ENCODE measurements at places on chromosomes 7 and 10. TPM values are rescaled to one million over a fixed set of nuclear protein-coding genes. Genes with fewer than 3 reads are reported as not detected.

DNA sequence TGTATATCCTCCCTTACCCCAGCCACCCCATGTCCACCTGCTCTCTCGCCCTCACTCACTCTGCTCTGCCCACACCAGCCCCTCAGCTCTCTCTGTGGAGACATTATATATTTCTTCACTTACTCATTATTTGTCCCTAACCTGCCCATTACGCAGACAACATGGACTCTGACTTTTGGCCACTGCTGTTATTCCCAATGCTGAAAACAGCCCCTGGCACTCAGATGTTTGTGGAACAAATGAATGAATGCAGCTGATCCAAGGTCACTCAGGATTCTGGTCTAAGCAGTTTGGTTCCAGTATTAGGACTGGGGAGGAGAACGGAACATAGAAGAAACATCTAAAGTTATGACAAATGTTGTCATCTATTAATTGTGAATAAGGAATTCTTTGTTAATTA is 26.7 kb downstream of the GNA12 start:
- no peak for DNase-seq
- no peaks in the 10 kb centered on the region for H3K27me3 ChIP-seq
- no peaks in the 10 kb centered on the region for H3K36me3 ChIP-seq
- H3K27ac ChIP-seq, result no peak overlapping the region

The ANKRD1 gene
- total RNA-seq, result not detected

The OSBPL3 gene
- 77.5 TPM for total RNA-seq

DNA sequence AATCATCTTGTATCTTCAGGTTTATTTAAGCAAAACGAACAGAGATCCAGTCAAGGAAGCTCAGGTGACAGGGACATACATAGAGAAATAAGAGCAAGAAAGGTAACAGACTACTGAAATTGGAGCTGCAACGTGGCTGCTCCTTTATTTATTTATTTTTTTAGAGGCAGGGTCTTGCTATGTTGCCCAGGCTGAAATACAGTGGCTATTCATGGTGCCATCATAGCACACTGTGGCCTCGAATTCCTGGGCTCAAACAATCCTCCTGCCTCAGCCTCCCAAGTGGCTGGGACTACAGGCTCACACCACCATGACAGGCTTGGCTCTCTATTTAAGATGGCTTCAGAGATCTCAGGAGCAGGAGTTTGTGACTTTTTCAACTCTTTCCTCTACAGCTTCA is 46.4 kb downstream of the COL1A2 start:
- no peak for DNase-seq
- no peak overlapping the region for H3K27ac ChIP-seq
- H3K36me3 ChIP-seq, result no peaks in the 10 kb centered on the region
- peaks cover 36% of the 10 kb centered on the region for H3K27me3 ChIP-seq
- H3K4me3 ChIP-seq, result no peak overlapping the region

The ITPRID1 gene
- not detected for total RNA-seq

GRCh38 chr7:11427686-11428273 is 404.2 kb downstream of the THSD7A start:
- no peak for DNase-seq
- no peak overlapping the region for H3K27ac ChIP-seq
- H3K4me3 ChIP-seq, result no peak overlapping the region
- no peaks in the 10 kb centered on the region for H3K27me3 ChIP-seq

The GBX1 gene
- total RNA-seq, result not detected

The PRRT4 gene
- 0.21 TPM for total RNA-seq

DNA sequence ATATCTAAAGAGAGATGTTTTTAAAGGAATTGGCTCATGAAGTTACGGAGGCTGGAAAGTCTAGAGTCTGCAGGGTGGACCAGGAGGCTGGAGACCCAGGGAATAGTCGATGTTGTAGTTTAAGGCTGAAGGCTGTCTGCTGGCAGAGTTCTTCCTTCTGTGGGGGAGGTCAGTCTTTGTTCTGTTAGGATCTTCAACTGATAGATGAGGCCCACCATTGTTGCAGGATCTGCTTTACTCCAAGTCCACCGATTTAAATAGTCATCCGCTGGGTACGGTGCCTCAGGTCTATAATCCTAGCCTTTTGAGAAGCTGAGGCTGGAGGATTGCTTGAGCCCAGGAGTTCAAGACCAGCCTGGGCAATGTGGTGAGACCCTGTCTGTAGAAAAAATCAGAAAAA is 50.0 kb downstream of the LMTK2 start:
- H3K4me1 ChIP-seq, result no peaks in the 10 kb centered on the region
- H3K36me3 ChIP-seq, result peaks cover 24% of the 10 kb centered on the region
- no peak for DNase-seq
- no peak overlapping the region for H3K4me3 ChIP-seq

GRCh38 chr7:116273283-116273917 is 63.1 kb downstream of the TES start:
- no peaks in the 10 kb centered on the region for H3K4me1 ChIP-seq
- no peaks in the 10 kb centered on the region for H3K36me3 ChIP-seq
- DNase-seq, result no peak
- H3K27me3 ChIP-seq, result peaks cover 35% of the 10 kb centered on the region

GRCh38 chr10:92757711-92758104 is 68.0 kb downstream of the HHEX start:
- H3K4me1 ChIP-seq, result peaks cover 19% of the 10 kb centered on the region
- peaks cover 6% of the 10 kb centered on the region for H3K27me3 ChIP-seq
- DNase-seq, result no peak
- no peaks in the 10 kb centered on the region for H3K36me3 ChIP-seq
- H3K27ac ChIP-seq, result no peak overlapping the region
- H3K4me3 ChIP-seq, result no peak overlapping the region

- peak; percentile 23 for DNase-seq
- peaks cover 37% of the 10 kb centered on the region for H3K36me3 ChIP-seq
- no peak overlapping the region for H3K4me3 ChIP-seq
- no peaks in the 10 kb centered on the region for H3K27me3 ChIP-seq
- H3K27ac ChIP-seq, result peak overlapping the region; percentile 71
- H3K4me1 ChIP-seq, result peaks cover 24% of the 10 kb centered on the region
These were observed 342.7 kb upstream of the KLF6 start for GRCh38 chr10:4127518-4128315.

DNA sequence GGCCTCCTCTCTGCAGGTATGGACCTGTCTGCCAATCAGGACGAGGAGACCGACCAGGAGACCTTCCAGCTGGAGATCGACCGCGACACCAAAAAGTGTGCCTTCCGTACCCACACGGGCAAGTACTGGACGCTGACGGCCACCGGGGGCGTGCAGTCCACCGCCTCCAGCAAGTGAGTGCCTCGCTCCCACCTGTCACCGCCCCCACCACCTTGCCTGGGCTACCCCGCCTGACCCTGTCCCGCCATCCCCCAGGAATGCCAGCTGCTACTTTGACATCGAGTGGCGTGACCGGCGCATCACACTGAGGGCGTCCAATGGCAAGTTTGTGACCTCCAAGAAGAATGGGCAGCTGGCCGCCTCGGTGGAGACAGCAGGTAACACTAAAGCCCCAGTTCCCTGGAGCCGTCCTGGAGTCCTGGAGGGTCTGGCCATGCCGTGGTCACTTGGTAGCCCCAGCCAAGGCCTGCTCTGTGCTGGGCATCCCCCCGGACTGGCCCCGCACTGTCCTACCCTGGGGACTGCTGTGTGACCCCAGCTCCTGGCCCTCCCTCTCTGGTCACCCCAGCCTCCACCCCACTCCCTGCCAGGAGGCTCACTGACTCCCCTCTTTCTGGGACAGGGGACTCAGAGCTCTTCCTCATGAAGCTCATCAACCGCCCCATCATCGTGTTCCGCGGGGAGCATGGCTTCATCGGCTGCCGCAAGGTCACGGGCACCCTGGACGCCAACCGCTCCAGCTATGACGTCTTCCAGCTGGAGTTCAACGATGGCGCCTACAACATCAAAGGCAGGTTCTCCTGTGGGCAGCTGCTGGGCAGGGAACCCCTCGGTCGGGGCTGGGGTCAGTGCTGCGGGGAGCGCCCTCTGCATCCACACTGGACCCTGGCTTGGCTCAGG is 178.0 kb downstream of the RNF216 start:
- H3K27ac ChIP-seq, result no peak overlapping the region
- no peaks in the 10 kb centered on the region for H3K27me3 ChIP-seq
- H3K4me3 ChIP-seq, result no peak overlapping the region
- H3K36me3 ChIP-seq, result no peaks in the 10 kb centered on the region
- H3K4me1 ChIP-seq, result no peaks in the 10 kb centered on the region

The IL6 gene
- total RNA-seq, result 0.92 TPM

The IDI2 gene
- total RNA-seq, result not detected

DNA sequence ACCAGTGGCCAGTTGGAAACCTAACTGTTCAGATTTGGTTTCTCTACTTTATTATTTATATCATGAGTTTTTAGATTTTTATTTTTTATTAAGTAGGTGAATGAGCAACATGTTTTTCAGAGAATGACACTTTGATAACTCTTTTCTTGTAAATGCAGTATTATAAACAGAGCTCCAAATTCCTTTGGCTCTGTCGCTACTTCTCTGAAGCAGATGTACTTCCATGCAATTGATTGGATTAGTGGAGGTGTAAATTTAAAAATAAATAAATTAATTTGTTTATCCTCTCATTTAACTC is 34.3 kb upstream of the ICA1 start:
- no peaks in the 10 kb centered on the region for H3K36me3 ChIP-seq
- peaks cover 15% of the 10 kb centered on the region for H3K27me3 ChIP-seq
- DNase-seq, result no peak
- H3K4me3 ChIP-seq, result no peak overlapping the region
- no peaks in the 10 kb centered on the region for H3K4me1 ChIP-seq

The MASTL gene
- 32.3 TPM for total RNA-seq

GRCh38 chr7:141103847-141104429 is 30.1 kb downstream of the TMEM178B start:
- no peak overlapping the region for H3K4me3 ChIP-seq
- no peaks in the 10 kb centered on the region for H3K27me3 ChIP-seq
- DNase-seq, result no peak
- no peaks in the 10 kb centered on the region for H3K36me3 ChIP-seq

The NEURL1 gene
- 1.6 TPM for total RNA-seq

The CXCL12 gene
- total RNA-seq, result not detected

The ANKRD22 gene
- total RNA-seq, result 0.17 TPM

DNA sequence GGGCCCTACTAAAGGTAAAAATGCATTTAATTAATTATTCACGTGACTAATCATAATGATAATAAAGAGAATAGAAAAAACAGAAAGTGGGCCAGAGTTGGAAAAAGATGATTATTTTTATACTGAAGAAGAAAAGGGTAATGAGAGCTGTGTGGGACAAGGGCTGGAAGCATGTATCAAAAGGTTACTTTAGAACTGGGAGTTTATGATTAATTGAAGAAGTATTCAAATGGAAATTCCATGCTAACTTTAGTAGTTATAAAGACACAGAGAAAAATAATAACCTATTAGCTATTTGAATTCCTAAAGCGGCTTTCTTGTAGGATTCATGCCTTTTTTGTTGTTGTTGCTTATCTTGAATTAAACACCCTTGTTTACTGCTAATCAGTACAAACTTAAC is 49.9 kb downstream of the MKX start:
- no peak overlapping the region for H3K27ac ChIP-seq
- peaks cover 9% of the 10 kb centered on the region for H3K27me3 ChIP-seq

DNA sequence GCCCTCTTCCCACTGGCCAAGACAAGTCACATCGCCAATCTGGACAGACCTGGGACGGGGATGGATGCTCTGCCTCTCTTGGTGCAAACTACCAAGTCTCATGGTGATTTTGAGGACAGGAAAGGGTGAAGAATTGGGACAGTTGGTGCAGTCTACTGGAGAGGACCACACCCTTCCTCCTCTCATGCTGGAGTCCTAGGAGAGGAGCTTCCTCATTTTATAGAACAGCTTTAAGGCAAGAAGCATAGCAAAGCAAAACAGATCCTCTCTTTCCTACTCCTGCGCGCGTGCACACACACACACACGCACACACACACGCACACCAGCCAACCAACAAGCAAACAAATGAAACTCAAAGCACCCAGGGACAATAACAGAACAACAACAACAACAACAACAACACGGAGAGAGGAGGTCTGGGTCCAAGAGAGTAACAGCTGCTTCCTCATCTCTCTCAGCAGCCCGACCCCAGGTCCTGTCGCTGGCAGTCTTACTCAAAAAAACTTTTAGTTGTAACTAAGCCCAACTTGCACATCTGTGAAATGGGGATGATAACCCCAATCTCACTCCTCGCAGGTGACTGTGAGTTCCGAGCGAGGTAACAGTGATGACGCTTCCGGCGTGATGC is 83.4 kb downstream of the TMEM178B start:
- H3K4me1 ChIP-seq, result no peaks in the 10 kb centered on the region
- H3K27ac ChIP-seq, result no peak overlapping the region
- DNase-seq, result no peak
- no peaks in the 10 kb centered on the region for H3K27me3 ChIP-seq
- H3K36me3 ChIP-seq, result no peaks in the 10 kb centered on the region

The C10orf53 gene
- not detected for total RNA-seq

- no peak overlapping the region for H3K27ac ChIP-seq
- H3K36me3 ChIP-seq, result no peaks in the 10 kb centered on the region
- H3K4me3 ChIP-seq, result no peak overlapping the region
- DNase-seq, result no peak
These were observed 639.9 kb downstream of the TYW1 start for GRCh38 chr7:67636348-67637022.

The CPXM2 gene
- not detected for total RNA-seq

DNA sequence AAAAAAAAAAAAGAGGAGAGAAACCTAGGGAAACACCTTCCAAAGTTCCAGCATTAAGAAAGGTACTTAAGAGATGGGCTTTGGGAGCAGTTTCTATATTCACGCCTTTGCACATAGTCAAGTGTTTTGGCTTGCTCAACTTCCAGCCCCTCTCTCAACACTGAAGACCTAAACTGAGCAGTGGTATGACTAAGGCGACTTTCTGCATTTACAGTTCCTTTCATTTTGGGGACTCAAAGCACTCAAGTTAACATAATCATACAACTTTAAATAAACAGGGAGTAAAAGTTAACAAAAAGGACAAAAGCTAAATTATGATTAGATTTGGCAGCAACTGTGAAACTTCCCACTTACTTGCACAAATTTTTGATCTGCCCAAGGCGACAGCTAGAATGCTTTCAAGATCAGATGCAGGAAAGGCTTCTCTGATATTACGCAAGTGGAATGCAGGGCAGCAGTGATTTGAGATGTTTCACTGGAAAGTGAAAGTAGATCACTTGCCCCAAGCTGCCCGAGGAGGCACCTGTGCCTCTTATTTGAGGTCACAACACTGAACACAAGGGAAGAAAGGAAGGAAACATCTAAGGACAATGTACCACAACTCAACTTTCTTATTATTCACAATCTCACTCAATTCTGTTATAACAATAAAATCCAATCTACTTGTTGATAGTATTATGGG is 199.5 kb downstream of the SKAP2 start:
- no peaks in the 10 kb centered on the region for H3K36me3 ChIP-seq
- peaks cover 28% of the 10 kb centered on the region for H3K27me3 ChIP-seq

DNA sequence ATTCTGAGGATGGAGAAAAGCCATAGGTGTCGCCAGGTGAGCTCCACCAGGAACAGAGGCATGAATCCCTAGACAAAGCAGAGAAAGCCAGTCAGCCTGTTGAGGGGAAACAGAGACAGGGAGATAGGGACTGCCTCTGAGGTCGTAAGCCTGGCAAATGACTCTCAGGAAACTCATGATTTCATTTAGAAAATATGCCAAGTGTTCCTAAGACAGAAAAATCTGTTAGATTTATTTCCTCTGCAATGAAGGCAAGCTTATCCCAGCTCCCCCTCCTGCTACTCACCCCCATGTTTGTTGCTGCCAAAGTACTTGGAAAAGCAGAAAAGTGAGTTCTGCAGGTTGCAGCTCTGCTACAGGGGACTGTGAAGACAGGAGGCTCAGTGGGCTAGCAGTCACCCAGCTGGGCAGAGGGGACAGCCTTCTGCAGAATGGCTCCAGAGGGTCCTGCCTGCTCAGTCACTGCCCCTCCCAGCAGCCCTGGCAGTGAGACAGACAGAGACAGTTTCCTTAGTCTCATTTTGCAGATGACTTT is 184.3 kb downstream of the ADRA2A start:
- H3K27ac ChIP-seq, result no peak overlapping the region
- no peak overlapping the region for H3K4me3 ChIP-seq
- peaks cover 9% of the 10 kb centered on the region for H3K27me3 ChIP-seq
- H3K4me1 ChIP-seq, result no peaks in the 10 kb centered on the region

All from activated CD4-positive, alpha-beta T cell treated with anti-CD3 and anti-CD28 coated beads, Interleukin-2, amount 10 ng/mL, durations not matched to agents 7 days and 5 days (primary cell).